ENCODE measurements at places on chromosomes 13 and 19.

DNA sequence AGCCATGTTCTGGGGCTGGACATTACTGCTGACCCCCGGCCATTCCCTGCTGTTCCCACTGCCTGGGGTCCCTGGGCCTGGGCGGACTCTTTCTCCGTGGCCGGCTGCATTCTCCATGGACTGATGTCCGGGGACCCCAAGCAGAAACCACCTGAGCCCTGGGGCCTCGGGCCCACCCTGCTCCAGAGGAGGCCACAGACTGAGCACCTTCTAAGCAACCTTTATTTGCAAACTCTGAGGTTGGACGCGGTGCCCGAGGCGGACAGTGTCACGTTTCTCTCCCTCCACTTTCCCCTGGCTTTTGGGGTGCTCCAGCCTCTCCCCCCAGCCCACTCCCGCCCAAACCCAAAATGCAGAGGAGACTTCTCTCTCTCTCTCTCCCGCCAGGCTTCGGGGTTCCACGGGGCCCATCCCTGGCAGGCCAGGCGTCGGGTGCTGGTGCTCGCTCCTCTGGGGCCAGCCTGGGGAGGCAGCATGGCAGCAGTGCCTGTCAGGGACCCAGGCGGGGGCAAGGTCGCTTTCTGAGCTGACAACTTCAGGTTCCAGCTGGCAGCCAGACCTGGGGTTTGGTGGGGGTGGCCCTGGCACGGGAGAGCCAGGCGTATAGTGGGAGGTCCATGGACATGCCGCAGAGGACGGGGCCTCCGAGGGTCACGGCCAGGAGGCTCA lies 2.3 kb upstream of the C19orf25 start:
- DNase-seq, result no peak

GRCh38 chr19:30447553-30447870 lies 75.3 kb downstream of the ZNF536 start:
- no peak for DNase-seq

GRCh38 chr13:72920097-72920496 lies 138.2 kb downstream of the PIBF1 start:
- peak; percentile 11 for DNase-seq

DNA sequence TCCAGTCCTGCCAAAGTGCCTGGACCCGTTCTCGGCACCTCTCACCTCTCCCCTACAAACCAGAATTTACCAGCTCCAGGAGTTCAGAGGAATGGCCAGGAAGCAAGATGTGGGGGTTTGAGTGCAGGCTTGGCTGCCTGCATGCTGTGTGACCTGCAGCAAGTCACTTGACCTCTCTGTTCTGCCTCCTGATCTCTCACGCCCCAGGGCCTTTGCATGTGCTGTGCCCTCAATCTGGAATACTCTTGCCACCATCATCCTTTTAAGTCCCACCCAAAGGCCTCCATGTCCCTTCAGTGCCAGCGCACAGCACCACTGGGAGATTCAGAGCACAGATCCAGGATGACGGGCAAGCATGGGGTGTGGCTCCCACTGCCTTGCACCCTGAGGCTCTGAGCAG lies 43.4 kb downstream of the MYO9B start:
- DNase-seq, result no peak

GRCh38 chr13:99159331-99160061 lies 41.2 kb upstream of the UBAC2 start:
- DNase-seq, result no peak

- DNase-seq, result no peak
Observed at GRCh38 chr13:35347679-35348205, 128.7 kb downstream of the MAB21L1 start.

DNA sequence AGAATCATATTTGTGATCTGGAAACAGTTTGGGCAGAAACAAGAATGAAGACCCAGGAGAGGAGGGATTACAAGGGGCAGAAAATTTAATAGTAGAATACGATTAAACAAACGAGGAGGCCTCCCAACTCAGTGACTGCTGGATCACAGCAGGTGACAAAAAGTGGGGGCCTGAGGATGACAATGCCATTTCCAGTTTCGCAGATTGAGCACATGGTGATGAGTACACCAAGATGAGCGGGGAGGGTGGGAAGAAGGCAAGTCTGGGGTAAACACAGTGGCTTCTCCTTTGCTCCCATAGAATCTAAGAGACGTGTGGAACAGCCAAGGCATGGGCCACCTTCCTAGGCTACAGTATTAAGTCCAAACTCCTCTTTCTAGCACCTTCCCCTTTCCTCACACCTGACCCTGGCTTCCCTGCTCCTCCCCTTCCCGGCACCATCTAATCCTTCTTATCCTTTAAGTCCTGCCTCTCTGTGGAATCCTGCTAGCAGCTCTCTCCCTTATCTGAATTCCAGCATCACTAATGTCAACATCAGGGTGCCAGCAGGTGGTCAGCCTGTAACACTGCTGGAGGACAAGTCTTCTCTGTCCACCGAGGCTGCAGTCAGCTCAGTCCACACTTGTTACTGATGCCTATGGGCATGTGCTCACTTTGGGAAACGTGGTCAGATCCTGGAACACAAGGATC lies 13.5 kb downstream of the ATP7B start:
- DNase-seq, result no peak

DNA sequence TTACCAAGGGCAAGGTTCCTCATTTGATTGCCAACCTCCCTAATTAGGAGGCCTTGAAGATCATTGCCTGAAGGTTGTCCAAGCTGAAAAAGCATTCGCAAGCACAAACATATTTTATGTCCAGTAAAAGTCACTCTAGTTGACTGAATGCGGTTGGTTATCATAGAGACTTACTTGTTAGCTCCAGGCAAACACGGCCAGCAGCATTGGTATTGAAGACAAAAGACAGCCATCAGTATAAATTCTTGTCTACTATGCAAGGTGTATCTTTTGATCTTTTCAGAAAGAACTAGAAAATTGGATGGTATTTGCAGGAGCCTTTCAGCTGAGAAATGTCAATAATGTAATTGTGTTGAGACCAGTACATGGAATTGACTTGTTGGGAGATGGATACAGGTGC lies 129.9 kb downstream of the GPC6 start:
- DNase-seq, result no peak

GRCh38 chr13:30796132-30796572 lies 60.8 kb downstream of the ALOX5AP start:
- DNase-seq, result peak; percentile 62

DNA sequence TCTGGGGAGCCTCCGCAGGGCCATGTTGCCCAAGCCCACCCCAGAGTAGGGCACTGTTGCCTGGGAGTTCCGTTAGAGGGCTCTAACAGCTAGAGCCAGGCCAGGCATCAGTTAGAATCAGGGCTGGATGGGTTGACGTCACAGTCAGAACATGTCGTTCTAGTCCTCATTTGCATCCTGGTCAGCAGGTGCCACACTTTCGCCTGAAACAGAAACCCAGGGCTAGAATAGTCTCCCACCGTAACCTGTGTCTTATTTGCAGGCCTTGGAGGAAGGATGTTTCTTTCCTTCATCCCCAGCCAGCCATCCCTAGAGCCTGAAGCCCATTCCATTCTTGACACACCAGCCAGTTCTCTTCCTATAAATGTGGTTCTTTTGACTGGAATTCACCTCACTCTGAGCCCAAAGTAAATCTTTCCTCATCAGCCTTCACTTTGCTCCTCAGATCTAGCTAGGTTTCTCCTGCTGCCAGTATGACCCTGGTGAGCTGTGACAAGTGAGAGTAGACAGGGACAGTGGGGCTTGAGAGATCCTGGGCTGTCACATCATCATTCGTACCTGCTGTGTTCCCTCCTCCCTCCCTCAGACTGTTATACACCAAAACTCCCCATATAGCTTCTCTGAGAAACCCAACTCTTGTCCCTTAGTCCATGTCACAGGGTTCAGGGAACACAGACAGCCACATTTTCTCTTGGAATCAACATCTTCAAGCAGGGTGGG lies 12.2 kb upstream of the CCDC97 start:
- no peak for DNase-seq

- DNase-seq, result peak; percentile 4
Observed at GRCh38 chr13:81184556-81185265, 843.8 kb upstream of the SPRY2 start.

DNA sequence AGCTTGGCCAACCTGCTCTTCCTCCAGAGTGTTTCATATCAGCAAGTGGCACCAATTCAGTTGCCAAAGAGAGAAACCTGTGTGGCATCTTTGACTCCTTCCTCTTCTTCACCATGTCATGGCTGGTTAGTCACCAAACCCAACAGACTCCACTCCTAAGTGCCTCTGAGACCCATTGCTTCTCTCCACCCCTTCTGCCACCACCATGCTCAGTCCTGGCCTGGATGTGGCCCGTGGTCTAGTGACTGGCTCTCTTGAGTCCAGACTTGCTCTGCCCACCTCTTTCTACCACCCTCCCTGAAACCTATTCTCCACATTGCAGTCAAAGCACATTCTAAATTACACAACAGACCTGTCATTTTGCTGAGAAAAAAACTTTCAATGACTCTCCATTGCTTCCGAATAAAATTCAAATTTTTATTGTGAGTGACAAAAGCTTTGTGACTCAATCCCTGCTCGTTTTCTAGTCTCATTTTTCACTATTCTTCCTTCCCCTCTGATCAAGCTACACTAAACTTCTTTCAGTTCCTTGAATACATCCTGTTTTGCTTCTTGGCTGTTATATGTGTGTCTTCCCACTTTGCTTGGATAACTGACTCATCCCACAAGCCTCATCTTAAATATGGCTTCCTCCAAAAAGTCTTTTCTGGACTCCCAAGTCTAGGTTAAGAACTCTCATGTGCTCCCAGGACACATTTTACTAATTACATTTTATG lies 12.0 kb upstream of the TNFSF11 start:
- no peak for DNase-seq

GRCh38 chr13:50910485-50910805 lies 854 bp downstream of the RNASEH2B start:
- DNase-seq, result peak; percentile 42

GRCh38 chr13:67238277-67238859 lies 8.2 kb upstream of the PCDH9 start:
- peak; percentile 36 for DNase-seq

DNA sequence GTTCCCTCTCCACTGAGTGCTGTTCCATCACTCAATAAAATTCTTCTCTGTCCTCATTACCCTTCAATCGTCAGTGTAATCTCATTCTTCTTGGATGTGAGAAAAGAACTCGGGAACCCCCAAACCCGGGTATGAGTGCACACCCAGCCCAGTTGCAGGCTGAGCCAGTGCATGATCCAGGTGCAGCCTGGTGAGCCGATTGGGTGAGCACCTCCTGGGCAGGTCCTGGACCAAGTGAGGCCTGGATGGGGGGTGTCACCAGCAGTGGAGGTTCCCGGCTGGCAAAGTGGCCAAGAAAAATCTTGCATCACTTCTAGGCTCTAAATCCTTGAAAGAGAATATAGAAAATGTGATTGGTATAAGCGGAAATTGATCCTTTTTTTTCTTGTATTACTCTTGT lies 878.8 kb upstream of the KLHL1 start:
- no peak for DNase-seq

- peak; percentile 74 for DNase-seq
Observed at GRCh38 chr13:97124915-97125809, 97.0 kb upstream of the MBNL2 start.
